Thoracic aorta (tissue), 2 donors: ENCODE measurements at places on chromosomes 4 and X. TPM values are rescaled to one million over a fixed set of nuclear protein-coding genes. Genes with fewer than 3 reads are reported as not detected.

CCDC158 gene
- total RNA-seq: 2.8 TPM

BEND2 gene
- total RNA-seq: not detected

FHIP1A gene
- total RNA-seq: 28.8 TPM

CMC4 gene
- 32.5 TPM for total RNA-seq

DIAPH2 gene
- 42.4 TPM for total RNA-seq

GRCh38 chr4:8497762-8498161 lies 57.2 kb downstream of the TRMT44 start:
- no peak for DNase-seq

GRCh38 chr4:7820031-7820818 lies 119.4 kb downstream of the AFAP1 start:
- no peak for DNase-seq

DNA sequence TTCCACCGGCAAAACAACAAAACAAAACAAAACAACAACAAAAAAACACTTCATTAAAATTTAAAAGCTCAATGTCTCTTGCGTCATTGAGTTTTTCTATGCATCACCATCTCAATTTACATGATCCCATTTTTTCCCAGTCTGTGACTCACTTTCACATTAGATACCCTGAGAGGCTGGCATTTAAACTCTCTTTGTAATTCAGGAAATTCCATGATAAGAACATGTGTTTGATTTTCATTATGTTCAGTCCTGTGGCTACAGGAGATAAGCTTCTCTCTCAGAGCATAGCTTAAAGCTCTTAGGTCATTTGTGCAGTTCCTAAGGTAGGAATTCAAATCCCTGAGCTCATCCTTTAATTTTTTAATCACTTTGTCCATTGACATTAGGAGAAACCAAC lies 104.6 kb downstream of the NBDY start:
- no peak for DNase-seq

GRCh38 chr4:59748433-59748832 lies 1451.7 kb upstream of the ADGRL3 start:
- no peak for DNase-seq

DNA sequence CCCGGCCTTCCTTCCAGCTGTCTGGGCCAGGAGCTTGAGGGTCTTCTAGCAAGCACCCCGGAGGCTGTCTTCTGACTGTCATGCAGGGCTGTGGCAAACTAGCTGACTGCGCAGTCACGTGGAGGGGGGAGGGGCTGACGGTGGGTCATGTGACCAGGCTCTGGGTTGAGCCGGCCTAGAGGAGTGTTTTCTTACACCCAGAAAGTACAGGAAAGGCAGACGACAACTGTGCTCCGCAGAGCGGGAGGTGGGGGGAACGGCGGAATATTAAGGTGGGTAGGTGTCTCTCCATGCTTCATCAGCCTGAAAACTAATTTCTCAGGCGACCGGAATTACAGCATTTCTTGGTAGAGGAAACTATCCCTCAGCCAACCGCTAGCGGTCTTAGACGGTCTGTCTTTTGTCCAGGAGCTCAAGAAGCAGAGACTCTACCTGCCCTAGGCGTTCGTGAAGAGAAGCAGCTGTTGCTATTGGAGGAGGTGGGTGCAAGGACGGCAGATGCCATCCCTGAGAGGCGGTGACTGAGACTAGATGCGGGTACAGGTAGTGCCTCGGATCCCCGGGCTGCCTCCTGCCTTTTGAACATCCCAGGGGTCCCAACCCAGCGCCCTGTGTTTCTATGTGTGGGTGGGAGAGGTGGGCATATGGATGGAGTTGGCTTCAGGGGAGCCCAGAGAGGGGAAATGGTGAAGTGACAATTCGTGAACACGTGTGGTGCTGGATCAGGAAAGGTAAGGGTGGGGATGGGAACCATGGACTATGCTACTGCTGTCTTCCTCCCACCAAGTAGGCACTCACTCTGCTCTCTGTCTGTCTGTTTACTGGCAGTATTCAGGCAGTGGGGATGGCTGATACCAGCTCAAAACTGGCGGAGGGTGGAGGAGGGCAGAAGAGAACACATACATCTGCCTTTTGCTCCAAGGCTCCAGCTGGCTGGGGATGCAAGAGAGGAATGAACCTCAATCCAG lies 8.8 kb downstream of the GPRASP1 start:
- DNase-seq: peak; percentile 29

DNA sequence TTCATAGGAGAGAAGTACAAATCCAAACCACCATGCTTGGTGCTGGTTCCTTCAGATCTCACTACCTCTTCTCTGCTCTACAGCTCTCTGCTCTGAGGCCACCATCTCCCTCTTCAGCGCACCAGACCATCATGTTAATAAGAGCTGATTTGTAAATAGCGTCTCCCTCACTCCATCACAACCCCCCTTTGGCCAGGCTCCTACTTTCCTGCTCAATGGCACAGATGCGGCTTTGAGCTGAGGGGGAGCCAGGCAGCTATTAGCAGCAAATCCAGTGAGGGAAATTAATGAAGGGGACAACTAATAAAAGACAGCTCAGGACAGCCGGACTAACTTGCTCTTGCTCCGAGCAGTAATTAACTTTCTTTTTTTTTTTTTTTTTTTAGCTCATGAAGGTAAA lies 13.1 kb downstream of the NEUROG2 start:
- DNase-seq: no peak

DNA sequence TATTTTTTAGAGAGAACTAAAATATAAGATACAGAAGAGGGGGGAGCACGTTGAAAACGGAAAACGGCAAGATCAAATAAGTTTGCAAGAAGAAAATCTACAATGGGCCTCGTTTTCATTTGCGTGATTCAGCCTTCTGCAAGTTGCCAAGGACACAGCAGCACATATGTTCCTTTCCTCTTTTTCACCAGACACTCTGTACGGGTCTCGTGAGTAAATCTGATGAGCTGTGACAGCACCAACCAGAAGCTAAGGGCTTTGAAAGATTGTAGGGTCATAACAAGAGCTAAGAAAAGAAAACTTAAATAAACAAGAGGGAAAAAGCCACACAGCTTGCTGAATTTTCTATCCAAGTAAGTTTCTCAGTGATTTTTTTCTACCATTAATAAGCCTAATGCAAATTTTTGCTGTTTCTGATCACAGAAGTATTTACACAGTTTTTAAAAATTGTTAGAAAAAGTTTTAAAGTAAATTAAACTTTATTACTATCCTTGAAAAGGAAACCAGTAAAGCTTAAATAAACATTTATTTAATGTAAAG lies 63.4 kb downstream of the SCML2 start:
- no peak for DNase-seq

DNA sequence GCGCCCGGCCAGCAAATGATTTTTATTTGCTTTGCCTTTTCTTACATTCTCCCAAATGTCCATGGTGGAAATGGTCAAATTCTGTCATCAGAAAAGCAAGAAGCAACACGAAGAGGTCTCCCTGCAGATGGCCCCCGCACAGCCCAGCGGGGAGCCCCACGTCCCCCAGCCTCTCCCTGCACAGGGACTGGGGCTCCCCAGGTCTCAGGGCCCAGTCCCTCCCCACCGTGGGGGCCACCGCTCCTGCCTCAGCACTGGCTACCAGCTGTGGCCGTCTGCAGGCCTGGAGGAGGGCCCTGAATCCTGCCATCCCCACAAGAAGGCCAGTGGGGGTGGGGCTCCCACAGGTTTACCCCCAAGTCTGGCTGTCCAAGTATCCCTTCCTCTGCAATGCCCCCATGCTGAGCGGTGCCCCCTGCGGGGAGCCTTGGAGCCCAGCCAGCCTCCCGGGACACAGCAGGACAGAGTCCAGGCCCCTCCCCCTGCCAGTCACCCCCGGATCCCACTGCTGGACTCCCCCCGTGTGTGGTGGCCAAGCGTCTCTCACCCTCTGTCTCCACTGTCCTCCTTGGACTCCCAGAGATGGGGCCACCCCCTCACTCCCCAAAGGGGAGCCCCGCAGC lies 38.2 kb upstream of the ADRA2C start:
- DNase-seq: no peak

DNA sequence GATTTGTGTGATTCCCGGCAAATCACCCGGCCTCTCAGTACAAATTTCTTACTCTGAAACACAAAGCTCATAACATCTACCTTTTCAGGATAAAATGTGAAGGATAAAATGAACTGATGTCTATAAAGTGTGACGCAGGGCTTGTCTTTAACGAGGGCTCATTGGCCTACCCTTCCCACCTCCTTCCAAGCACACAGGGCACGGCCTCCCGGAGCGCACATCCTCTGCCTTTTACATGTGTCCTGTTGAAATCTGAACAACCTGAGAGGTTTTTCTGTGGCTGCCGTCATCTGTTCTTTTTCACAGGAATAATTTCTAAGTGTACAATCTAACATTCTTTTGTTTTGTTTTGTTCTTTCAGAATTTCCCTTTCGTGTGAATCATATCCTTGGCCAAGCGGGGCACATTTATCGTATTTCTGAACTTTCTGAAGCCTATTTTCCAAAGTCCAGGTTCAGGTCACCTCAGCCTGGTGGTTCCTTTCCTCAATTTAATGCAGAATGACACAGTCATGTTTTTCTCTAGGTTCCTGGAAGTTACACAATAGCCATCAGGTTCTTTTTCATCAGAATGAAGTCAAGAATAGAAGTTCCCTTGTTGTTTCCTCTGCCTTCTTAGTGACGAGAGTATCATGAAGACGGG lies 53.1 kb upstream of the SPRY1 start:
- no peak for DNase-seq

DNA sequence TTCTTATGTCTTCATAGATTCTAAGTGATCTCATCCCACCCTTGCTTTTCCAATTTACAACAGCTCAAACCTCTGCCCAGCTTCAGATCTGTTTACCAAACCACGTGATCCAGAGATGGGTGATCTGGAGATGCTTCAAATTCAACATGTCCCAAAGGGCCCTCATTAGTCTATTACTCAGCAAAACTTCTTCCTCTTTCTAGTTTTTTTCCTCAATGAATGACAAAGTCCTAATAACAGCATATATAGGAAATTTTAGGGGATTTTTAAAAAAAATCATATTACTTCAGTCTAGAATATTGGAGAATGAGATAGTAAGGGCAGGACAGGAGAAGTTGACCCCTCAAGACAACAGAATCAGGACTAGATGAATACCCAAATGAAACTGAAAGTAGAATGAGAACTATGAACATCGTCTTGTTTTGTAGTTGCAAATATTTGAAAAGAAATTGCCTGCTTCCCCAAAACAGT lies 127.1 kb downstream of the CFAP299 start:
- no peak for DNase-seq
